NCI-H69 (cell line): ENCODE measurements at places on chromosomes 12 and 14.

DNA sequence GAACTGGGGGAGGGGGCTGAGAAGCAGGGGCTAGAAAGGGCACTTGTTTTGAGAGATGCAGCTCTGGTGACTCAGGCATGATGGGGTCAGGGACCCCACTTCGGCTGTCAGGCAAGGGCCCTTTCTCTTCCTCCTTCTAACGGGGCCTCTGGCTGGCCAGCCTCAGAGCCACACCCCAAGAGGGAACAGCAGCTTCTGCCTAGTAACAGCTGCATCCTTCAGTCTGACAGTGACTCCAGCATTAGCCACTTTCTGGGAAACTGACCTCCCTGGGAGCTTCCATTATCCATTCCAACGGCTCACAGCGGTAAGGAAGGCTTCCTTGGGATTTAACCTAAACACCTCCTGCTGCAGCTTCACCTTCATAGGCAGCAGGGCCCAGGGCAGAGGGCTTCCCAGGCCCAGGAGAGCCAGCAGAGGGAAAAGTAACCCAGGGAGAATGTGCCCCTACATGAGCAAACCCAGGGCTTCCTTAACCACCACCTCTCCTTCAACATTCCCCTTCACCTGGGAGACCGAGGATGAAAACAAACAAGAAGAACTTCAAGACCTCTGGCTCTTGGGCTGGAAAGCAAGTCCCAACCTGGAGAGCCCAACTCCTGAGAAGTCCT lies 2.7 kb downstream of the NCKAP5L start:
- DNase-seq, result peak; percentile 31

DNA sequence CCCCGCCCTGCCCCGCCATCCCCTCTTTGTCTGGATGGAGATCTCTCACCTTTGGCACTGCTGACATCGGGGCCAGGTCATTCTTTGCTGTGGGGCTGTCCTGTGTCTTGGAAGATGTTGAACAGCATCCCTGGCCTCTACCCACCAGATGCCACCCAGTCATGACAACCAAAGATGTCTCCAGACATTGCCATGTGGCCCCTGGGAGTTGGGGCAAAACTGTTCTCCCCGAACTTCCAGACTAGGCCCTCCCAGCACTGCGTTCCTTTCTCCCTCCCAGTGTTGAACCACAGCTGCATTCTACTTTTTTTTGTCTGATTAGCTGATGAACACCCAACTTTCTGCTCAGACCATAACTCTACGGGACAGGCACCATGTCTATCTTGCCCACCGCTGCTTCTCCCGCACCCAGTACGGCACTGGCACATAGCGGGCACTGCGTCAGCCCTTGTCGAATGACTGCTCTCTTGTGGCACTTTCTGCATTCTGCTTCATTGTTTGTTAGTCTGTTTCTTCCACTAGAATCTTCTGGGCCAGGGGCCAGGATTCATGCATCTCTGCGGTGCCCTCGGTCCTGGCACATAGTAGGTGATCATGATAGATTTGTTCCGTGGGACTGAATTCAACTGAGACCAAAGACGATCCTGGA lies 13.1 kb upstream of the MYL2 start:
- no peak for DNase-seq

DNA sequence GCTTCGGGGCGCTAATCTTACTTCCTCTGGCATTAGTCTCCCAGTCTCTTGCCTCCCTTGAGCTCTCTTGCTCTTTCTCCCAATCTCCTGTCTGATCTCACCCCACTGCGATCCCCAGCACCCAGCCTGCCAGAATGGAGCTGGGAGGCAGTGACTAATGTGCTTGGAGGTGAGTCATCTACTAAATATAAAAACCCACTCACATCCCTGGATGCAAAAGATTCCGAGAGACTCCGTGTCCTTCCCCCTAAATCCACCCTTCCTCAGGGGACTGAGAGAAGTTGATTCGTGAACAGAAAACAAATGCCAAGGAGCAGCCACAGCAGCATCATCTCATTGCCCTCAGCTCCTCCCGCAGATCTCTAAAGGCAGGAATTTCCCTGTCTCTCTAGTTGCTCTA lies 45.7 kb upstream of the KCNA5 start:
- peak; percentile 69 for DNase-seq

GRCh38 chr12:58090685-58091084 lies 149.3 kb downstream of the ATP23 start:
- DNase-seq, result no peak

- DNase-seq, result peak; percentile 33
Measured at GRCh38 chr12:4271717-4272423, 1.7 kb upstream of the CCND2 start.

DNA sequence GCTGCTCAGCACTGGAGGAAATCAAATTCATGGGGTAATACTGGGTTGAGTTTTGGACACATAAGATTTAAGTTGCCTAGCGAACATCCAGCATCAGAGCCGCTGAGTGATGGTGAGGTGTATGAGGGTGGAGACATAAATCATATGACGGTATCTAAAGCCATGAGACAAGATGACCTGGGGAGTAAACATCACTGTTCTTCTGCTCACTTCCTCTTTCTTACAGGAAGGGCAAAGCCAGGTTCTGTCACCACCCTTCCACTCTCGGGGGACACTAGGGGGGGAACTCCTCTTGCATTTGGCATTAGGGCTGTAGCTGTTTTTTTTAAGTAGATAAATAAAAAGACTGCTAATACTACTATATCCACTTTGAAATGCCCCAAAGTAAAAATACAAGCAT lies 24.0 kb downstream of the PRDM4 start:
- no peak for DNase-seq

DNA sequence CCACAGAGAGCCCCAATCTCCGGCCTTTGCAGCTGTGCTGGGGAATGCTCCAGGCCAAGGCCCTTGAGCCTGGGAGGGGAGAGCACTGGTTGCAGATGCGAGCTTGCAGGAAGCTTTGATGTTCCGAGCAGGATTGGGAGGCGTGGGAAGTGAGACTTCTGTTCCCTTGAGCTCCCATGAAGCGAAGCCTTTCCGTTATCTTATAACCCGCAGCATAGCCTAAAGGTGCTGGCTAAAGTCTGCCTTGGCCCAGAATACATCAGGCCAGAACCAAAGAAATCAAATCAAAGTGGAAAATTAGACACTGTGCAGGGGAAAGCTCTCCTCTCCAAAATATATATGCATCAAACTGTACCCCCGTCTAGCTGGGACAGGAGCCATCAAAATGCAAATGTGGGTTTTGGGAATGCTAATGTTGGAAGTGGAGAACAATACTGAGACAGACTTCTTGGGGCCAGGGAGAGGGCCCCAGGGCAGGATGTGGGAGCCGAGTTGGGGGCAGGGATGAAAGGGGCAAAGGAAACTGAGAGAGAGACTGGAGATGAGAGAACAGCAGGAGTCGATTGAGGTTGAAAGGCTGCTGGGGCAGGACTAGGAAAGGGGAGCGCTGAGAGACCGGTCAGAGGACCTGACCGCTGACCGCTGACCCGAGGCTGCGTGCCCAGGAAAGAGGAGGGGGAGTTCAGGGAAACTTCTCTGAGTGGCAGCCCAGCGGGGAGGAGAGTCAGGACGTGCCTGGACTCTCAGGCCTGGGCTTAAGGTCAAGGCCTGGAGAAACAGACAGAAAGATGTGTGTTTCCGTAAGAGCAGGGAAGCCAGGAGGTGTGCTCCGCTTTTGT lies 152.2 kb upstream of the PARP11 start:
- DNase-seq, result no peak

- peak; percentile 91 for DNase-seq
Measured at GRCh38 chr12:57151741-57152630, 4.6 kb upstream of the LRP1-AS start.

DNA sequence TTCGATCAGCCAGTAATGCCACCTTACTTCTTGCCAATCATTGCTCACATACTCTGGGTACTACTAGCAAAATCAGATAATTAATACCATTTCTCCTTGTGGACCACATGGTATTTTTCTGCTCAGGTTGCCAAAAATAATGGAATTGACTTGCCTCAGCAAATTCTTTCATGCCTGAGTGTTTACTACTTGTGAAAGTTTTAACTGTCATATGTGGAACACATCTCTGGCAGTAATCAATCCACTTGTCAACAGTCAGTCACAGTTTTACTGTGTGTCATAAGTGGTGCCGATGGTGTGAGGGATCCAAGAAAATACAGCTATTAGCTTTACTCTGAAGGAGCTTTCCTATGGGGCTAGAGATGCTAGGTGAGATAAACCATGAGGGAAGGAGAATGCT lies 55.3 kb upstream of the ATF1 start:
- no peak for DNase-seq

GRCh38 chr12:20567413-20567812 lies 127.7 kb upstream of the SLCO1C1 start:
- peak; percentile 85 for DNase-seq

DNA sequence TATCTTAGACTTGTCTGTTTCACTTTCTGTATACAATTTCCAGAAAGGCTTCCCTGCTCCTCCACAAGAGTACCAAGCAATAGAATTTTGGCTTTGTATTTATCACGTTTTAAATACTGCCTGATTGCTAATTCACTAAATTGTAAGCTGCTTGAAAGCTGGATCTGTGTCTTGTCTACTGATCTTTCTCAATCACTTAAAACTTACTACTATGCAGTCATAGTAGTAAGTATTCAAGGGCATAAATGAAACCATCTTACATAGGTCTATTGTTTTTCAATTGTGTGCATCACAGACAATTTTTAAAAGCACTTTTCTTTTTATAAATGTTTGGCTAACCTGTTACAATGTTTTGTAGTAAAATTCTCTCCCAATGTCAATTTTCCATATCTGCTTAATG lies 1.2 kb upstream of the GLIPR1L2 start:
- no peak for DNase-seq

GRCh38 chr12:57272337-57273151 lies 21.6 kb upstream of the STAC3 start:
- DNase-seq, result no peak

DNA sequence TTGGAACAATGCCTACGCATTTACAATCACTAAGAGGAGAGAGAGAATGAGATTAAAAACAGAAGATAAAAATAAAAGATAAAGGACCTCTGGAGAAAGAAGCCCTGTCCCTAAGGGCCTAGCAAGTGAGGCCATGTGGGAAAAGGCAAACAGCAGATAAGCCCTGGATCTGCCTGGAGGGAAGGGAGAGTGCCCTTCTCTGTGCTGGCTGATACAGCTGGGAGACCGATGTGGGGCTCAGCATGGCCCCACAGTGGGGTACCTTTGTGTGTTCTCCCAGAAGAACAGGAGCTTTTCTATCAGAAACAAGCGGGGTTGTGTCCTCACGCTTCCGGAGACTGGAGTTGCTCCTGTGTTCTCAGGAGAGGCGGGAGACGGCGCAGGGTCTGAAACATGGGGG lies 59.9 kb downstream of the TMCC3 start:
- DNase-seq, result no peak

DNA sequence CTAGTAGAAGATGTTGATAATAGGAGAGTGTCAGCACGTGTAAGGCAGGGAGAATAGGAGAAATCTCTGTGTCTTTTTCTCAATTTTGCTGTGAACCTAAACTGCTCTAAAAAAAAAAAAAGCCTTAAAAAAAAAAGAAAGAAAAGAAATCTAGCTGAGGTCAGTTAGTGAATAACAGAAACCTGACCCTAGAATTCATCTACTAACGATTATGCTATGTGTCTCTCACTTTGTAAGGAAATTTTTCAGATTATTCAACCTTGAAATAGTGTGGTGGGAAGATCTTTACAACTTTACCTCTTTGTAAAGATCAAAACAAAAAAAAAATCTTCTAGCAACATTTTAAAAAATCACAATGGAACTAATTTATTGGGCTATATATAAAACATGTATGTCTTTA lies 995.7 kb downstream of the GALC start:
- no peak for DNase-seq

DNA sequence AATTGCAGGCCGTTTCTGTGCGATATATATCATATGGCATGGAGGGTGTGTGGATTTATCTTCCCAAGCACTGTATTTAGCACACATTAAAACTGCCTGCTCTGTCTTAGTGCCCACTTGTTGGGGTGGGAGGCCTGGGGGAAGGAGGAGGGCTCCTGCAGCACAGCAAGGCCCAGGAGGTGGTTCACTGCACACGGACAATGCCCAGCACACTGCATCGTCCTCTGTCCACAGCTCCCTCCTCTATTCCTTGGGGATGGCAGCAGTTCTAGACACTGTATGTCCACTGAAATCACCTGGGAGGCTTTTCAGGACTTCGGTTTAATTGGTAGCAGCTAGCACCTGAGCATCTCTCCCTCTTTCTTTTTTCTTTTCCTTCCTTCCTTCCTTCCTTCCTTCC lies 161.2 kb downstream of the KTN1 start:
- DNase-seq, result peak; percentile 80

DNA sequence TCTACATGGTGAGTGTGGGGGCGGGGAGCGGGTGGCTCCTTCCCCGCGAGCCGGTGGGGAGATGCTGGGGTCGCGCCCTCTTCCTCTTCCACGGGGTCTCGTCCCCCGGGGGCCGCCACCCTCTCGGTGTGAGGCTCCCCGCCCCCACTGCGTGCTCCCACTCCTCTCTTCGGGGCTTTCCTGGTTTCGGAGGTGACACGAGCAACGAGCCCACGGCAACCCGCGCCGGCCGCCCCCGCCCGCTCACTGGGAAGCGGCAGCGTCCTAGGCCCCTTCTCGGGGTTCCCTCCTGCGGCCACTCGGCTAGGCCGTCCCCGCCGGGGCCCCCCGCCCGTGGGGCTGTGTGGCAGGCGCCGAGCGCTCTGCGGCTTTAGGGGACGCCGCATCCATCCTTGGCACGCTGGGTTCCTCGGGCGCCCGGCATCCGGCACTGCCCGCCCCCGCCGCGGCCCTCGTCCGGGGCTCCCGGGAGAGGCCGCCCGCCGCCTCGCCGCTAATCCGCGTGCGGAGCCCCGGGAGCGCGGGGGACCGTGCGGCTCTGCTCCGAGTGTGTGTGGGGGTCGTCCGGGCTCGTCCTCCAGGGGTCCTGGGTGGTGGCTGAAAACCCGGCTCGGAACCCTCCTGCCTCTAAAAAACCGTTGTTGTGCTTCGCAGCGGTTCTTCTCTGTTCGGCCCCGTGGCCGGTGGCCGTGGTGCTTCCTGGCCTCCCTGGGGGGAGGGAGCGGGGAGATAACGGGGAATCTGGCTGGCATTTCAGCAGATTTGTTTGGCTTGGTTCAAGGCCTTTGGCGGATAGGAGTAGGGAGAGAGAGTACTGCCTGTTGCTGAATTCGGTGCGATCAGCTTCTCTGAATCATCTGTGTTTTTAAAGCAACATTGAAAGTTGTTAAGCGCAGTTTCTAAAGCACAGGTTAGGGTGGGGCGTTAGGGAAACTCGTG lies 1.0 kb downstream of the PCNX1 start:
- peak; percentile 68 for DNase-seq

GRCh38 chr14:99915305-99916090 lies 122.3 kb downstream of the EML1 start:
- no peak for DNase-seq

DNA sequence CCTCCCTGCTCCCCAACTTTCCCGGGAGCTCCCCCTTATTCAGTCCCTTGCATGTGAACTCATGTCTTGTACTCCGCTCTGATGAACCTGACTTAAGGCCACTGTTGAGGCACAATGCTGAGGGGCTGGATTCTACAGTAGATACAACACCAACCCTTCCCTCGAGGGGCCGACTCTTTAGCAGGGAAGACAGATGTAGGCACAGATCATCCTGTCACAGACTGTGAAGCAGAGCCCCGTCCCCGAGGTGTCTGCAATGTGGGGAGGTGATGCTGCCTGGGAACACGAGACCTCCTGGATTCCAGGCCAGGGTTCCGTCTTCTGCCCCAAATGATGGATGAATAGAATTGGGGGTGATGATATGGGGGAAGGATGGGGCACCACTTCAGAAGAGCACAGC lies 175.1 kb downstream of the CHST11 start:
- no peak for DNase-seq

GRCh38 chr14:35988972-35989690 lies 163.0 kb downstream of the BRMS1L start:
- peak; percentile 60 for DNase-seq
